ENCODE measurements at places on chromosomes 2 and 18. TPM values are rescaled to one million over a fixed set of nuclear protein-coding genes. Genes with fewer than 3 reads are reported as not detected.

The OR6B2 gene
- total RNA-seq, result not detected

GRCh38 chr2:241161646-241162281 lies 11.5 kb downstream of the PPP1R7 start:
- ATAC-seq, result no peak

The TFPI gene
- 0.18 TPM for total RNA-seq

The ERICH2 gene
- not detected for total RNA-seq

DNA sequence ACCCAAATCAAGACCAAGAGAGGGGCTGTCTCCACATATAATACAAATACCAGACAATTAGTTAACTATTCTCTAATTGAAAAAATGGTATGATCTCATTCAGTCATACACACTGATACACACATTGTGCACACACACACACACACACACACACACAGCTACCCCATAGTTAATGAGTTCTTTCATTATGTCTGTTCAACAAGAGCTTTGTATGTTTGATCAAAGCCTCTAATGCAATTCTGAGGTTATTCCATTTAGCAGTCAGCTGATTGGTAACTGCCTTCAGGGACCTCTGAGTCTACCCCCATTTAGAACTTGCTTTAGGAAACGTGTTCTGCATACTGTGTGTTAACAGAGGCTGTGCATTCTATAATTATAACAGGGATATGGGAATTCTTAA lies 741.4 kb upstream of the LRRTM4 start:
- no peak for ATAC-seq

The GALR1 gene
- 0.10 TPM for total RNA-seq

Data from motor neuron (in vitro differentiated cells).